ENCODE measurements at places on chromosomes 4 and X.

DNA sequence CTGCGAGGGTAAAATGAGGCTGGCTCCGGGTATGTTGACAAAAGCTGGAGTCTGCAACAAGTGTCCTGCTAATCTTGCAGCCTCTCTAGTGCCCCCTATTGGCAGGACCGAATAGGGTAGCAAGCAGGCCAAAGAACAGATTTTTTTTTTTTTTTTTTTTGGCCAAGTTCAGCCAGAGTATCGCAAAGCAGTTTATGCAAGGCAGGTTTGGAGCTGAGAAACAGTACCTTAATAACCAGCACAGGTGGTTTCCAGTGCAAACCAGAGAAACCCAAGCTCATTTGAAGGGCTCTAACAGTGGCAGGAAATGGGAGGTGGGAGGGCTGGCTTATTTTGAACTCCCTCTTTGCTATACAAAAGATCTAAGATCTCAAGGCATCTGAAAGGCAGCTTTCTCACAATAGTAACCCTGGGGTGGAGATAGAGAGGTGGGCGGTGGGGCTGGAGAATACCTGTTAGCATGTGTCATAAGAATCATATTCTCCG, 38.2 kb upstream of the OCIAD2 start:
- DNase-seq = no peak

- no peak for DNase-seq
These were observed 130.8 kb downstream of the ANAPC10 start for GRCh38 chr4:144967161-144967560.

DNA sequence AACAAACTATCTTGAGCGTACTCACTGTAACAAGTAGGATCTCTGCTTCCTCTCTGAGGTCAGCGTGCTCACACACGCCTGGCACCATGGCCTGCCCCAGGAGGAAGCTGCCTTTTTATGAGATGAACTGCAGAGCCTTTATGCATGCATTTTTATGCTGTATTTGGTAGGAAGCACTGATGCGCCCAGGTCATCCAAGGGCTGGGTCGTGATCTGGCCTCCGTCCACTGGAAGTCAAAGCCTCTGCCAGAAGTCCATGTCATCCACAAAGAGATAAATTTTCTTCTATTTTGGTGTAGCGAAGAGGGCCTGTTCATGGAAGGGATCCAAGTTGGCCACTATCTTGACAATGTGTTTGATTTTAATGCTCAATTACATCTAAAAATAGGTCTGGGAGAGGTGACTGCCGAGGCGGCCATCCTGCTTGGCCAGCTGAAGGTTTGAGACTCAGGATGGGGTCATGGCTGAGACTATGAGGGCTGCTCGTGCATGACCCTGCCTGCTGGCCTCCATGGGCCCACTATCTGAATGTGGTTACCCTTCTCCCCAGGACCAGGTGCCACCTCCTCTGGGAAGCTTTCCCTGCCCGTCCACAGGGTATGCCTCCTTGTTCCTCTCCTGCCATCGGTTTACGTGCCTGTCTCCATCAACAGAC, 50.3 kb downstream of the HTRA3 start:
- no peak for DNase-seq

DNA sequence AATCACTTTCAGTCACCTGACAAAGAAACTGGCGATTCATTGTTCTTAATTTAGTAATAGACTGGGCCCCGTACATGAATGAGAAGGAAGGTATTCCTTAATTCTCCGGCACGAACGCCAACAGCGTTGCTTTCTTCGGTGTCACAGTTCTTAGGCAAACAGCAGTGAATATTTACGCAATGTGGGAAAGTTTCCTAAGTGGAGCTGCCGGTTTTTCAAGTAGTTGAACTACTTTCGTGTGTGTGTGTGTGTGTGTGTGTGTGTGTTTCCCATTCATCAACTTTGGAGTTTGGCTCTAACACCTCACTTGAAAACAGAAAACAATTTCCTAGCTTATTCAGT, 651 bp downstream of the NXT2 start:
- no peak for DNase-seq

DNA sequence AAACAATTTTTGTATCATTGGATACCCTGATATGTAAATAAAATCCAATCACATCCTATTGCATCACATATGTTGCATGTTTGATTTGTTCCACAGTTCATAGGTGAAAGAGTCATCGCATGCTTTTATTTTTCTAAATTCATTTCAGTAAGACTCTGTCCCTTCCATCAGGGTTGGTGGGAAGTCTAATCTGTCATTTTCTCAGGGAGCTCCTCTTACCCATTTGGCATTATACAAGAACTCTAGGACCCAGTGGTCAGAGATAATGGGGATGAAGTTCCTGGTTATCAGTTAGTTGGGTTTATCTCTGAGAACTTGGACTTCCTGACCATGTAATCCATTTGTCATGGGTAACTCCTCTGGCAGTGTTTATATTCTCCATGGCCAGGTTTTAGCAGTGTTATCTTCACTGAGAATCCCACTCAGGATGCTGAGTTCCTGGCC, 227.1 kb upstream of the JADE1 start:
- DNase-seq = no peak

GRCh38 chrX:69094977-69095669, 70.1 kb downstream of the PJA1 start:
- DNase-seq = no peak

GRCh38 chrX:40172401-40173142, 74.8 kb upstream of the BCOR start:
- DNase-seq = no peak

DNA sequence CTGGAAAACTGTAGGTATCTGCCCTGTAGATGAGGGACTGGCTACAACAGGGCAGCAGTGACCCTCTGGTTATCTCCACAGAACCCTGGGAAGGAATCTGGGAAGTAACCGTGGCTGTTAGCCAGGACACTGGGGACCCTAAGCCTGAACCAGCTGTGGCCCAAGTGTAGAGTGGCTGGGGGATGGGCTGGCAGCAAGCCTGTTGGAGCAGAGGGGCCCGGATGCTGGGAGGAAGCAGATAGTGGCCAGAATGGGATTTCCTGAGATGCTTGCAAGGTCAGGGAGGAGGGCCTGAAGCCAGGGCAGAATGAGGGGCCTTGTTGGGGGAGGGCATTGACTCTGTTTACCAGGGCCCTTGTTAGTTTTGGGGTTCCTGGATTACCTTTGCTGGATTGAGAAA, 161.0 kb upstream of the EOLA2 start:
- DNase-seq = no peak

DNA sequence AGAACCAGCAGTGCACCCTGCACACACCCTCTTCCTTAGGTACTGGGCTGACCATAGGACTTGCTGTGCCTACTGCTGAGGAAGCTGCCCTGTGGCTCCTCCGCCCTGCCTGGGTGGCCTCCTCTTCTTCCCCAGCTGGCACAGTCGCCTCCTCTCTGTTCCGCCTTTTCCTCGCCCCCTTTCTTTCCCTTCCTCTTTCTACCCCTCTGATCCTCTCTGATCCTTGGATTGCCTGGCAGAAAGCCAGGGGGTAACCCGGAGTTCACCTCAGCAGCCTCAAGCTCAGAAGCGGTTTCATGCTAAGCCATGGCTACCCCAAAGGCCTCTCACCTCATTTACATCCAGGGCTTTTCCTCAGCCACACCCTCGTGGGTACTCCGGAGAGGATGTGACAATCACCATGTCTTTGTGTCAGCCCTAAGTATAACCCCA, 136.2 kb downstream of the SMIM20 start:
- no peak for DNase-seq

- no peak for DNase-seq
These were observed 6.1 kb downstream of the L1CAM start for GRCh38 chrX:153879741-153880439.

DNA sequence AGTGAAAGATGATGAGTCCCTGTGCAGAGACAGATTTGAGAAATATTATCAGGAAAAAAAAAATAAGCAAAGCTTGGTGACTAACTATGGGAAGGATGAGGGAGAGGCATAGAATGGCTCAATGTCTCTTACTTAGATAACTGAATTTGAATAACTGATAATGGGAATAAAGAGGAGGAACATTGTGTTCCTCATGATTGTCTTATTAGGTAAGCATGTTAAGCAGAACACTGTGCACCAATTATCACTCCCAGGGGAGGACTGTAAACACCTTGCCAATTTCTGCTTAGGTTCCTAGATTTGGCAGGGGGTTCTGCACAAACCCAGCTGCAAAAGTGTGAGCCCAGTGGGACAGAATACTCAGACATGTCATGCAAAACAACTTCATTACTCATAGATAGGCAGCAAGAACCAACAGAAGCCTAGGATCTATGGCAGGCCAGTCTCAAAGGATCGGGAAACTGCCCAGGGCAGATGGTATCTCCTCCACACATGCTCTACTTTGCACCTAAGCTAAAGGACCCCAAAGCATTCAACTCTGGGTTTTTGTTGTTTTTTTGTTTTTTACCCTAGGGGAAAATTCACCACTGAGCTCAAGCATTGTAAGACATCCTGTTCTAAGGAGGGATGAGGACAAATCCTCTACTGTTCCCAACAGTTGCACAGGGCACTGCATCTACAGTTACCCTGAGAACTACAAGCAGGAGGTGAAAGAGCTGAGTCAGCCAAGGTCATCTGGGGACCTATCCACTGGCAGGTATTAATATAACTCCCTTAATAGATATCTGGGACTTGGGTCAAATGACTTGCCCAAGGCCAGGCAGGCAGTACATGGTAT, 907.0 kb downstream of the RAPGEF2 start:
- DNase-seq = no peak

DNA sequence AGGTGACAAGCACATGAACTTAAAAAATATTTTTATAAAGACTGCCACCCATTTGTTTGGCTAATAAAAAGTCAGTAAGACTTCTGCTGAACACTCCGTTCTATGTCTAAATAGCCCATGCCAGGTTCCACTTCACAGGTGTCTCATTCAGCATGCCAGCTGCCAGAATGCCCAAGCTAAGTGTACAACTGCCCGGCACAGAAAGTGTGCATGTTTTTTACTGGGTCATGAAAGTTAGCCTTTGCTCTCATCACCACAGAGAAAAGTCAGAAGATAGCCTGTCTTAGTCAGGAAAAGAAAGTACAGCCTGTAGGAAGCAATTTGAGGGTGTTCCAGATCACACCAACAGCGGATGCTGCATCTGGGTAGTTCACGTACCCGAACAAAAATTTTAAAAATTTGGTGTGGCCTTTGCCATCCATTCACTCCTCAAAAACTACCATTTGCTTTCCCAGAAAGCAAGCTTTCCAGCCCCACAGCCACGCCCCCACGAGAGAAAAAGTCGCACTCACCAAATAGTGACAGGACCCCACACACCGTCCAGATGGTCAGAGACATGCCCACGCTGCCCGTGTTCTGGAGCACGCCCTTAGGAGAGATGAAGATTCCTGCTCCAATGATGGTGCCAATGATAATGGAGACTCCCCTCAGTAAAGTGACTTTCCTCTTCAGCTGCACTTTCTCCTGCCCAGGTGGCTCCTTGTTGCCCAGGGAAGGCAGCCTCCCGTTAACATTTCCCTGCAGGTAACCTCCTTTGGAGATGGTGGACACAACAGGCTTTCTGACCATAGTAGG, 671 bp downstream of the SLC7A11 start:
- DNase-seq = no peak
